A549 treated with GW870086 at 1 μM for 4 hours (cell line): ENCODE measurements at places on chromosomes 3 and 15. TPM values are rescaled to one million over a fixed set of nuclear protein-coding genes. Genes with fewer than 3 reads are reported as not detected.

Gene CHL1
- not detected in 5 replicates for total RNA-seq

Gene PXK
- 4.9 to 6.7 TPM (median 6.3 TPM) in 5 replicates for total RNA-seq

Gene GNB4
- total RNA-seq, result 9.7 to 16.0 TPM (median 14.1 TPM) in 5 replicates

Gene LRRC31
- total RNA-seq, result not detected in 5 replicates

Gene ZMYND10
- 0.37 to 1.8 TPM (median 1.2 TPM) in 5 replicates for total RNA-seq

Gene CFAP100
- not detected in 5 replicates for total RNA-seq

Gene RPL32
- 2,367 to 2,542 TPM (median 2,408 TPM) in 5 replicates for total RNA-seq

Gene GRM2
- 0.06 to 0.09 TPM (median 0.06 TPM) in 3 of 5 replicates, not detected in the others for total RNA-seq

Gene GP9
- total RNA-seq, result not detected in 5 replicates

Gene AMOTL2
- 44.5 to 49.0 TPM (median 45.7 TPM) in 5 replicates for total RNA-seq

Gene MB21D2
- 4.9 to 5.8 TPM (median 5.6 TPM) in 5 replicates for total RNA-seq

Gene TRPM1
- not detected in 5 replicates for total RNA-seq

Gene FES
- 0.51 to 1.3 TPM (median 0.99 TPM) in 5 replicates for total RNA-seq

Gene SLC22A13
- total RNA-seq, result 0.07 to 0.10 TPM in 2 of 5 replicates, not detected in the others

Gene CELF6
- 0.11 to 0.24 TPM (median 0.16 TPM) in 5 replicates for total RNA-seq

Gene SCN11A
- total RNA-seq, result 0.02 TPM in 1 of 5 replicates, not detected in the others
